Upper lobe of right lung (tissue), 1 donor: ENCODE measurements at places on chromosomes 13 and 19. TPM values are rescaled to one million over a fixed set of nuclear protein-coding genes. Genes with fewer than 3 reads are reported as not detected.

CDX2 gene
- total RNA-seq: not detected

CEACAM21 gene
- total RNA-seq: 16.3 TPM

URAD gene
- not detected for total RNA-seq

CABP5 gene
- not detected for total RNA-seq

ZNF865 gene
- total RNA-seq: 18.4 TPM

WDR62 gene
- 0.93 TPM for total RNA-seq

ADM5 gene
- total RNA-seq: 1.9 TPM

- DNase-seq: no peak
Measured at GRCh38 chr13:30712536-30713532, 22.5 kb upstream of the ALOX5AP start.

DNA sequence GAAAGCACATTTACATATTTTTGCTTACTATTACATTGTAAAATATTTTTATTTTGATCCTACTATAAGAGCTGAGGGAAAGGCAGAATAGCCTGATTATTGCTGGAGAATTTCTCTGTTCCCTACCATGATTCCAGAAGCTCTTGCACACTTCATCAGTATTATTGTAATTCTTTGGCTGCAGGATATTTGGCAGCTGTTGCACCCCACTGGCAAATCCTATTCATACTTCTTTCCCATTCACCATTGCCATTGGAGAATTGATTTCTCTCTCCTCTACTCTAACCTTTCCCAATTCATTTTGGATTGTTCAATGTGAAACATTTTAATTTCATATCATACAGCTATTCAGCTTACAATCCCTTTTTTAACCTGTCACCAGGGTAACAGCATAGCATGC lies 238.0 kb downstream of the GGACT start:
- no peak for DNase-seq

- no peak for DNase-seq
Measured at GRCh38 chr13:112073245-112074138, 6.5 kb downstream of the SOX1 start.

- DNase-seq: no peak
Measured at GRCh38 chr13:51318015-51318414, 21.5 kb upstream of the SERPINE3 start.

DNA sequence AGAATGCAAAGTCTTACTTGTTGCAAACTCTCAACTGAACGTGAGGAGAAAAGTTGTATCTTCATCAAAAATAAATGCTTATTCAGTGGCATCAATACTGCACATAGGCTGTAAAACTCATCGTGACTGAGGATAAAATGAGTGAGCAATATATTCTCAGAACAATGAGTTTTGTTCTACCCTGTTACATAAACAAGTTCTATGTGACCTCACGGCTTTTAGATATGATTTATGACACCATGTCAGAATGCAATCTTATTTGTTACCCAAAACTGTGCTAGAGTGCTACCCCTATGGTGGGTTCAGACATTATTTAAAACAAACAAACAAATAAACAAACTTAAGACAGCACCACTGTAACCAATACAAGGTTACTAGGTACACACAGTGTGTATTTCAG lies 55.4 kb downstream of the FOXO1 start:
- DNase-seq: no peak

GRCh38 chr19:50224986-50225747 lies 21.7 kb downstream of the MYH14 start:
- no peak for DNase-seq

DNA sequence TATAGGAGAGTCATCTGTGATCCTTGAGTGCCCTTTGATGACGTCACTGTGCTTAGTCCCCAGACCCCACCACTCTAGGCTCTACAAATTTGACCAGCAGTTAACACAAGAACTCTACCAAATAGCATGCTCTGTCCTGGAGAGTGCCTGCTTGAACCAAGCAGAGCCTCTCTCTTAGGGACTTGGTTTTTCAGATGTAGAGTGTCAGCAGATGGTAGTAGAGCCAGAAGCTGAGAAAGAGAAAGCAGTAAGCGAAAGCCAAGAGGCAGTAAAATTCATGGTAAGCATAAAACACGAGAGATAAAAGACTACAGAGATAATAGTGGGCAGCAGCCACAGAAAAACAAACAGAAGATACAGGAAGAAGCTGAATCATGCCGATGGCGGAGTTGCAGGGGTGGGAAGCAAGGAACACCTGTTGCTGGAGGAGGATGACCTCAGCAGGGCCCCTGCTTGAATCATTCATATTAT lies 193.3 kb downstream of the SLC7A1 start:
- DNase-seq: no peak

DNA sequence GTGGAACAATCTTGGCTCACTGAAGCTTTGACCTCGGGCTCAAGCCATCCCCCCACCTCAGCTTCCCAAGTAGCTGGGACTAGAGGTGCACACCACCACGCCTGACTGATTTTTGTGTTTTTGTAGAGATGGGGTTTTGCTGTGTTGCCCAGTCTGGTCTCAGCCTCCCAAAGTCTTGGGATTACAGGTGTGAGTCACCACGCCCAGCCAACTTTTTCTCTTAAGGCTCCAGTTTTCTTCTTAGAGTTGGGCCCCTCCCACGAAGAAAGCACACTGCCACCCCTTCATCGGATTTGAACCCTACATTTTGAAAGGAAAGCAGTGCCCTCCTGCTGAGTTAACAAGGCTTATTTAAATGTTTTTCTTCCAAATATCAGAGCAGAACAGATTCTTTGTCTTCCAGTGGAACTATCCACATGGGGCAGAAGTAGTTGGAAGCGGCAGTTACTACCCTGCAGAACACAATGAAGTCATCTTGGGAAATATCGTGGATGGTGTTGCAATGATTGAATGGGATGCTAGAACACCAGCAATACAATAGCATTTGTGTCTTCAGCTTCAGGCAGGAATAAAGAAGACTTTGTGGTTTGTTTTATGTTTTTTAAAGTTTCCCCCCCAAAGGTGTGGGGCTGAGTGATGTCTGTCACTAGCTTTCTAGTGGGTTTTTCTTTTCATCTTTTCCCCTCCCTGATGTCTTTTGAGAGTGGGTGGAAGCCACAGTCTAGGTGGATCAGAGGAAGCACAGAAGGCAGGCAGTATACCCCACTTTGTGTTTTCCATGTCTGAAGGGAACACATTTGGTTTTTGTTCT lies 8.9 kb downstream of the ACTN4 start:
- no peak for DNase-seq

DNA sequence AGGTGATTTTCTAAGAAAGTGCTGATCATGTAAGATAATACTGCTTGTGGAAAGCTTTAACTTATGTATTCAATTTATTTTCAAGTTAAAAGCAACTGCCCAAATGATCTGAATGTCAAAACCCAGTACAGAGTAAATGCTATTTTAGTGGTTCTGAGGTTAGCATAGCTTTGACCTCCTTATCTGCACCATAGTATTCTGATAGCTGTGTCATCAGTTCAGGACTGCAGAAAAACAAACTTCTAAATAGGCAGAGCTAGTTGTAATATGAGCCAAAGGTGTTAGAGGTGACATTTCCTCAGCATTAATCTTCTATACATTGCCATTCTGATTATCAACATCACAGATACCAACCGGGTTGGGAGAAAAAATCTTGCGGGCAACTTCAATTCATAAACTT lies 758.7 kb downstream of the SLITRK5 start:
- DNase-seq: no peak

GRCh38 chr13:61508936-61509335 lies 93.3 kb upstream of the PCDH20 start:
- DNase-seq: no peak

- no peak for DNase-seq
Measured at GRCh38 chr13:104594806-104595205, 1528.6 kb upstream of the SLC10A2 start.

DNA sequence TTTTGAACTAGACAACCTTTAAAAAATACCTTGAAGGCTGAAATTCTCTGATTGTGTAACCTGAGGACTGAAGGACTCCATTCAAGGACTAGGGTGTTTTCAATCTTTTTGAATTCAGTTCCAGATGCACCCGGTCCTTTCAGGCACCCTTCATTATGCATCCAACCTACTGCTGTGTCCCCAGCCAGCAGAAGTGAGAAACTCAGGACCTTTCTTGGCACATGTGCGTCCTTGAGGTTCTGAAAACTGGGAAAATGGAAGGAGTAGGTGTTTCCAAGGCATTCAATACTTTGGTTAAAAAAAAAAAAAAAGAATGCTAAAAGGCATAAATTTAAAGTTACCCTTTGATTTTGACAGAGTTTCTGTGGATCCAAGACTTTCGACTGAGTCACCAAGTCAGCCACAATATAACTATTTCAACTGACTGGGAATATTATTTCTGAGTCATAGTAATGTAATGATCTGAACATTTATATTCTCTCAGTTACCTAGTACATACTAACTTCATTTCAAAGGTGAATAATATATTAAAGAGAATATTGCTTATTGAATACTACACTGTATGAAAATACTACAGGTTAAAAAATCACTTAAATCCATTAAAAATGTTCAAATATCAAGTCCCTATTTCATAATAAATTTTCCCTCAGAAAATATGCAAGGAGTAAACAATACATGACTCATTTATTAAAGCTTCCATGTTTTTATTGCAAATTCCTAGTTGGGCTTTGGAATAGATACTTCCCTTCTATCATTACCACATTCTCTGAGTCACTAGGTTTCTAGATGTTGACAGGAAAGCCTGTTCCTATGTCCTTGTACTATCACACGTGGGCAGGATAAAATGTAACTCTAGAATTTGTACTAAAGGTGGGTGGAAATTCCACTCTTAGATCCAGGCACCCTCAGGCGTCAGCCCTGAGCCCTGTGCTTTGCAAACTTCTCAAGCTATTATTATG lies 2.4 kb upstream of the ITGBL1 start:
- DNase-seq: no peak

DNA sequence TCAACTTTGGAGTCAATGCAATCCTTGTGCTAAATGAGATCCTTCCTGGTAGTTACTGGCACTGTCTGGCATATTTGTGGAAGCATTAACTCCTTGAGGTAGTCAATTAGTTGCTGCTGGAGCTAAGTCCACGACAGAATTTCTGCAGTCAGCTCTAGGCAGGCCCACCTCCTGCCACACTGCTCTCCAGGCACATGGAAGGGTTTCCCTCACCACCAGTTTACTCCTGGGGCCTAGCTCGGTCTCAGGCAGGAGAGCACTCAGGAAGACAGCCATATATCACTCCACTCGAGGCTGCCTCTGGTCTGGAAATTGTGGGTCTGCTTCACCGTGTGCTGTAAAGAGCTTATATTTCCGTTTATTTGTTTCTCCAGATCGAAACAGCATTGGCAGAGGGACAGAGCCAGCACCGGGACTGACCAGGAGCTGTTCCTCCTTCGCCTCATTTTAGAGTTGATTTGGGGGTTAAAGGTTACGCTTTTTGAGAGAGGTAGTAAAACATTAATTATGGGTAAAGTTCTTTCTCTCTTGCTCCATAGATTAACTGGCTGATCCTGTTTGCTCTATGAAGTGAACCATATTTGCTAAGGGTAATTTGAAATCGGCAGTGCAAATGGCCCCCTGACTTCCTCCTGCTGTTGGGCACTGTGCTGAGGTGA lies 20.6 kb upstream of the GTF3A start:
- no peak for DNase-seq

DNA sequence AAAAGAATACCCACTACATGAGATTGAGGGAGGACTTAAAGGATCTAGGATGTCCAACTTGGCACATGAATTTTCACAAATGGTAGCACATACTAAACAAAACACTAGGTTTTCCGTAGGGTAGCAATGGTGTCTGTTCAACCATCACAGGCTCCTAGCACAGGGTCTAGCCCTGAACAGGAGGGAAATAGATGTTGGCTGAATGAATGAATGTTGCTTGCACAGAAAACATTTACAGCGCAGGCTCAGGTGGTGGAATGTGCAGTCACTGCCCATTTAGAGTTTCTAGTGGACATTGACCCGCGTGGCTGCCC lies 1.9 kb upstream of the MYCBP2 start:
- DNase-seq: no peak

DNA sequence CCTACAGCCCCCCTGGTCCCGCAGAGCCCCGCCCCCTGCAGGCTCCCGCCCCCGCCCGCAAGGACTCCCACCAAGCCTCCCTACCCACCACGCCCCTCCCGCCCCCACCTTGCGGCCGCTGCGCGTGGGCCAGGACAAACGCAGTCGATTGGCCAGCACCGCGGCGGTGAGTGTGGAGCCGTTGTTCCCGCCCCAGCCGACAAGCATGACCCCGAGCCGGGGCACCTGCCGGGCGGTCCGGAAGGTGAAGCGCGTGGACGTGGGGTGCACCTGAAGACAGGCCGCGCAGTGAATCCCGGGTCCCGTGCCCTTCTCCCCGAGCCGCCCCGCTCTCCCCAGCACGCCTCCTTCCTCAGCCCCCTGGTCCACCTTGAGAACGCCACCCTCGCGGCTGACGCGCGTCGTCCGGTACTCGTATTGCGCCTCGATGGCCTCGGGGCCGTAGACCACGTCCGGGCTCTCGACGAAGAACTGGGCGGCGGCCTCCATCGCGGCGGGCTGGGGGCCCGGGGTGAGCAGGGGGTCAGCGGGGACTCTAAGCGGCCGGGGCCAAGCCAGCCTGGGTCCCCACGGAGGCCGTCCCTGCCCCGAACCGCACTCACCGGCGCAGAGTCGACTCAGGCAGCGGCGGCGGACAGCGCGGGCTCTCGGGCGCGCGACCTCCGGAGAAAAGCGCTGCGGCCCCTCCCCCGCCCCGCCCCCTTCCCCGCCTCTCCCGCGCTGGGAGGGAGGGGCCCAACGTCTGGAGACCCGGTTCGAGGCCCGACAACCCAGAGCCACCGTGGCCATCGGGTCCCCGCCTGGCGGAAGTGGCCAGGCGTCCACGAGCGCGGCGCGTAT lies at the start of gene ISYNA1:
ISYNA1 (minus strand) TSS at position 643 of the 840 bp plus-strand sequence; CDS start at position 489, 154 bp downstream.
- peak; percentile 82 for DNase-seq

DNA sequence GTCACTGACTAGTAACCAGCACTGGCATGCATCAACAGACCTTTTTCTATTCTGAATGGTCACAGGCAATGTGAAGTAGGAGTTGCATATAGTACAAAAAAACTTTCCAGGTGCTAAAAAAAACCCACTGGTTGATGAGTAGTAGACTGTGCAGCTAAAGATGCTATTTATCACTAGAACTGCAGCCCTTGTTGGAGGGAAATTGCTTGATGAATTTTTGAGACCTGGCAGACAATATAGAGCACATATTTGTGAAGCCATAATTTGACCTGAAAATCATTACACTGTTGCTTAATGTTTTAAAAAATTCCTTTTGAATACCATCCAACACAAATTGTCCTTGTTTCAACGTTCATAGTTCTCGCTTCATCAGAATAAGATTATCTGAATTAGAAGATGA lies 441.0 kb downstream of the KLF12 start:
- DNase-seq: no peak

- DNase-seq: no peak
Measured at GRCh38 chr13:30787738-30788525, 52.6 kb downstream of the ALOX5AP start.
